Stimulated activated CD4-positive, alpha-beta T cell treated with anti-CD3 and anti-CD28 coated beads, Interleukin-1b, Interleukin-23, amount 100 ng/mL, for 24 hours (primary cell): ENCODE measurements at places on chromosomes 4 and X.
A peak's percentile ranks its signal among the peaks of the same experiment; 100 is the strongest.

- no peak for DNase-seq
These were observed 18.0 kb downstream of the TTC29 start for GRCh38 chr4:146927695-146928094.

- no peak for DNase-seq
These were observed 155.5 kb downstream of the INPP4B start for GRCh38 chr4:142690406-142691163.

- DNase-seq, result no peak
These were observed 73.4 kb upstream of the HGFAC start for GRCh38 chr4:3368334-3368733.

DNA sequence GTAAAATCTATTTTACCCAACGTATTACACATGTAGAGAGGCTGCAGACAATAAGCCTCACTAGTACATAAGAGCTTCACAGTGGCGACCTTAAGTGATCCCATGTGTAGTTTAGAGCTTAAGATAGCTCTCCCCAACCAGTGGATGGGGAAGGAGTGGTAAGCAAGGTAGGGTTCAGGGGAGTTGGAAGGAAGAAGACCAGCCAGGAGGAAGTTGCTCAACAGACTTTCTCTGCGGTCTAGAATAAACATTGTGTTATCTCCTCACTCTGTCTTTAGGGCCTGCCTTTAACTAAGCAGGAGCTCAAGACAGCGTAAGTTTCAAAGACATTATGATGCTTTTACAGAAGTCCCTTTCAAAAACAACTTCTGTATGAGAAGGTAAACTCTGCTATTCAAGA, 16.8 kb downstream of the MEPE start:
- DNase-seq, result no peak

- no peak for DNase-seq
These were observed 691 bp downstream of the SCARB2 start for GRCh38 chr4:76212851-76213414.

DNA sequence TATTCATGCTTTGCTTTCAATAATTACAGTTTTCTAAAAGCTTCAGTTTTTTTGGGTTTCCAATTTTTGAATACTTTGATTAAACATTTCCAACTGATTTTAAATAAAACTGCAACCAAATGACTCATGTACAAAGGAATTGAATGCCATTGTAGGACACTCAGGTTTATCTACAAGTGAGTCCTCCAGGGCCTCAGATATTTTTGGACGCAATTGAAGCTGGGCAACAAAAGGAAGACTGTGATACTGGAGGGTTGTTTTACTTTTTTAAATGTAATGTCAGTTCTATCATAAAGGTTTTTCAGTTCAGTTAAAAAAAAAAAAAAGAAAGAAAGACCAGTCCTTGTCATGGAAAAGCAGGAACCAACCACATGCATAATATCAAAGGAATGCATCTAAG, 64.2 kb downstream of the MAGEA10 start:
- DNase-seq, result no peak

DNA sequence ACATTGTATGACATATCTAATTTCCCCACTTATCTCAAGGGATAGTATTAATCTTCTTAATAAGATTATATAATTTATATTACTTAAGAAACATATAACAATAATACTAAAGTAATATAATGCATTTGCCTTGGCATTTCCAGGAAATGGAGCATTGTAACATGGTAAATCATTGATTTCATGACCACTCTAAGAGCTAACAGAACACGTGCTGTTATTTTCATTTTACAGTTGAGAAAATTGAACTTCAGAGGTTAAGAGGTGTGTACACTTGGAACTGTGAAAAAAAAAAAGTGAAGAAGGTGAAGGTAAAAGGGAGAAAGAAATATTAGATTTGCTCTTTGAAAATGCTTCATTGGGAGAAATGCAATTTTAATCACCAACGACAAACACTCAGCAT, 522.6 kb downstream of the IL15 start:
- DNase-seq, result no peak

DNA sequence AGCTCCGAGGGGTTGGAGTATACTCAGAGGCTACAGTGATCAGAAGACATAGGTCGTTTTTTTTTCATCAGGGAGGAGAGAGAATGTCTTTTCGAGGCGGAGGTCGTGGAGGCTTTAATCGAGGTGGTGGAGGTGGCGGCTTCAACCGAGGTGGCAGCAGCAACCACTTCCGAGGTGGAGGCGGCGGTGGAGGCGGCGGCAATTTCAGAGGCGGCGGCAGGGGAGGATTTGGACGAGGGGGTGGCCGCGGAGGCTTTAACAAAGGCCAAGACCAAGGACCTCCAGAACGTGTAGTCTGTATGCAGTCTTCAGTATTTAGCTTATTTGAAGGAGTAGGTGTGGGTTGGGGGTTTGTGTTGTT, 500 bp downstream of the GAR1 start:
- DNase-seq, result peak; percentile 21

- no peak for DNase-seq
These were observed 144.9 kb downstream of the POLA1 start for GRCh38 chrX:24838629-24839028.

DNA sequence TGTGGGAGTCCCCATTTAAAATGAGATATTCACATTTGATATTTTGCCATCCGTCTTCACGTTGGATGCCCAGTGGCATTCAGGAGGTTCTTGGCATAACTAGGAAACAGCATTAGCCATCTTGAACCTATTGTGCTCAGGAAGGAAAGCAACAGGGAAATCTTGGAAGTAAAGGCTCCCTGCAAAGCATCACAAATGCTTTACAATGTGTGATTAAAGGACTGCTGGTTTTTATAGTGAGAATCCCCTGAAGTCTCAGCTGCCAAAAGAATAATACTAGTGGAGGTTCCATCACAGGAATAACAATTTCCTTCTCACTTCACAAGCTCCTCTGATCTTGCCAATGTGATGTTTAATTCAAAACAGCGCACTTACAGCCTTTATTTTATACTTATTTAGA, 49.7 kb upstream of the NPNT start:
- no peak for DNase-seq

- DNase-seq, result no peak
These were observed 317.2 kb downstream of the TENM3 start for GRCh38 chr4:182560358-182560757.

DNA sequence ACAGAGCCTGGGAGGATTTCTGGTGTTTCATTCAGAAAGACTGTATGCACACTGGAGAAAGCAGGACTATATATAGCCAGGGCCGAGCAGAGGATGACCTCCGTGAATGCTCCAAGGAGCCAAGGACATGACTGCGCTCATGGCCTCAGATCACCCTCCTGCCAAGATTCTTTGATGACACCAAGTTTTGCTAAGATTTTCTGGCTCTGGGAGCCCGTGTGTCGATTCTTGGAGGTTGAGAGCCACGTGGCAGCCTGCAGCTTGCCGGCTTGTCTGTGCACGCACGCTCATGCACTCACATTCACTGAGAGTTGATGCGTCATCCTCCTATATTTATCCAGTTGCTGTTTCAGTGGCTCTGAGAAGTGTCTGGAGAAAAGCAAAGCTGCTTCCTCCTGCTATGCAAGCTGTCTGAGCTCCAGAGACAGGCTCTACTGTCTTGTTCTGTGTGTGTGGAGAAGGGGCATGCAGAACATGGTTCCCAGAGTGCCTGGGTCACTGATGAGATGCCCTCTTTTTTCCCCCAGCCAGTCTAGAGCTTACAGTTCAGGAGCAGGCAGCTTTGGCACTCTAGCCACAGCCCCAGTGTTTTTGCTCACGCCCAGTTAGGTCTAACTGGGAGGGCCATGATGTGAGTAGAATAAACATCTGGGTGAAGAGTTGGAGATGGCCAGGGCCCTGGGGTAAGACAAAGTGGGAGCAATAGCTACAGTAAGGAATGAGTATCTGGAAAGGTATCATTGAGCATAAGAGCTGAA, 64.9 kb upstream of the SCOC start:
- DNase-seq, result no peak

DNA sequence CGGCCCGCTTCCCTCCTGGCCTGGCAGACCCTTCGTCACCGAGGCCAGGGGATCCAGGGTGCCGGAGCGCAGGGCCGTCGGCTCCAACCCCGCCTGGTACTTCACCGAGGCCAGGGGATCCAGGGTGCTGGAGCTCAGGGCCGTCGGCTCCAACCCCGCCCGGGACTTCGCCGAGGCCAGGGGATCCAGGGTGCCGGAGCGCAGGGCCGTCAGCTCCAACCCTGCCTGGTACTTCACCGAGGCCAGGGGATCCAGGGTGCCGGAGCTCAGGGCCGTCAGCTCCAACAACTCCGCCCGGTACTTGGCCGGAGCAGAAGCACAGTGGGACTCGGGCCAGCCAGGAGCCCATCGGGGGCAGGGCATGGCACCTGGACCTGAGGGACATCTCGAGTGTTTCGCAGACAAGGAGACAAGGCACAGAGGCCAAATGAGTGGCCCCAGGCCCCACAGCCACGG, 85.1 kb downstream of the FAM53A start:
- no peak for DNase-seq

- DNase-seq, result no peak
These were observed 18.9 kb downstream of the TMEM175 start for GRCh38 chr4:951186-951585.

DNA sequence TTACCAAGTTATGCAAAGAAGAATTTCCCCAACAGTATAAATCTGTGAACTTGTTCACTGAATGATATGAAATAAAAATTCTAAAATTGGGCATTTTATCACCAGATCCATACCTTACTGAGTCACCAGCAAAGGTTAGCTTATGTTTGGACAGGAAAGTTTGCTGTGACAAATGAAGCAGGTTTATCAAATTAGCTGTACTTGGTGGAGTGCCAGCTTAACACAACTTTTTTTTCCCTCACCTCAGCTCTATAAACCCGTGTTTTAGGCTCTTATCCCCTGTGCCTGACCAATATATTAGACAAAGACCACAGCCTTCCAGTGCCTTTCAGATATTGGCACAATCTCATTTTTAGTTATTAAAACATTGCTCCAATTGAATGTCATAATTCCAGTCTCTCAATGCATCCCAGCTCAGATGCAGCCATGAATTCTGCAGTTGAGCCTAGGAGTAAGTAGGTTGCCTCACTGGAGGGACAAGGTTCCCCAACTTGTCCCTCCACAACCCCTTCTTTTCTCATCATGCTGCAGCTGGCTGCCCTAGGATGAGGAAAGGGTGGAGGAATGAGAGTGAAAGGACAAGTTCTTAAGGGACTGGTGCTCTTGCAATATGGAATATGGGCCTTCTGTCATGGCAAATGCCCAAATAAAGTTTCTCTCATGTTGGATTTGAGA, 27.0 kb upstream of the PDGFC start:
- DNase-seq, result no peak

DNA sequence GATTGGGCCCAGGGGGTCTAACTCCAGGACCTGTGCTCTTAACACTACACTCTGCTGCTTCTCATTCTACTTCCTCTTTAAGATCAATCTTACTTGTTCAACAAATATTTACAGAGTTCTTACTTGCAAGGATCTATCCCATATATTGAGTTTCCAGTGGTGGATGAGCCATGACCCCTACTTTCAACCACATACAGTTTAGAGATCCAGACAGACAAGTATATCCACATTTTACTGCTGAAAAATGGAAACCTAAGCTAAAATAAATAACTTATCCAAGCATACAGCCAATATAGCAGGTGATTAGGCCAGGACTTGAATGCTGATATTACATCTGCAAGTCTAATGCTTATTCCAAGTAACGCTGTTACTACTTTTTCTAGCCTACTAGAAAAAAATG, 18.7 kb downstream of the TMEM150C start:
- no peak for DNase-seq
